ENCODE measurements at places on chromosomes 16 and 17. TPM values are rescaled to one million over a fixed set of nuclear protein-coding genes. Genes with fewer than 3 reads are reported as not detected.

DNA sequence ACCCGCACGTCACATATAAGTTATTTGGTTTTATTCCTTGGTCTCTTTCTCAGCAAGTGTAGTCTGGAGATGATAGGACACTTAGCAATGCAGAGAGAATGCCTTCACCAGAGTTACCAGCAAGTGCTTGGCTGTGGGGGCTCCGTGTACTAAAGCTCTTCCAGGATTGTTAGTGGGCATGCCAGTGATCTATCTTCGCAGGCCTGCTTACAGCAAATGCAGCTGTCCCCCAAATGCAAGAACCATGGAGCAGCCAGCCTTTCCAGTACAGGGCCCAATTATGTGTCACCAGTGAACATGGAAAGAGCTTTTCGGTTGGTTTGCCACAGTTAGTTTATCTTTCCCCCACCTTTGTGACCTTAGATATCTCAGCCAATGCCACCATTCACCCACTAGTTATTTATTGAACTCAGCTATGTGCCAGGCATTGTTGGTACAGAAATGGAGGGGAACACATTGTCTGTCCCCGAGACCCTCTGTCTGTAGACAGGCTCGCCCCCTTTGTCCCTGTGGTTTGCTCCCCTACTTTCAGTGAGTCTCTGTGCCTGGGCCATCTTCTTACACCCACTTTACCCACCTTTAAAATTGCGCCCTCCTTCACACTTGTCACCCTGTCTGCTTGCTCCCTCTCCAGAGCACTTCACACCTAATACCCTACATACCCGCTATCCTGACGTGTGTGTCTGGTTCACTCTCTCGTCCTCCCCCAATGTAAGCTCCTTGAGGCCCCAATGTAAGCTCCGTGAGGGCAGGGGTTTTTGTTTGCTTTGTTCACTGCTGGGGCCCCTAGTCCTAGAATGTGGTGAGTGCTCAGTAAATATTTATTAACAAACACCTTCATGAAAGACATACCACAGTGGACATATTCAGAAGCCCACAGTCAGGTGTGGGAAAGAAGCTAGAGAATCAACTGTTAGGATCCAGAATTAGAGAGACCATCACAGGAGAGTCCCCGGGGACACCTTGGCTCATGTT, 13.3 kb downstream of the USP10 start:
- no peak for DNase-seq

- DNase-seq, result peak; percentile 46
Observed at GRCh38 chr17:43839670-43840108, 6.7 kb upstream of the MPP3 start.

DNA sequence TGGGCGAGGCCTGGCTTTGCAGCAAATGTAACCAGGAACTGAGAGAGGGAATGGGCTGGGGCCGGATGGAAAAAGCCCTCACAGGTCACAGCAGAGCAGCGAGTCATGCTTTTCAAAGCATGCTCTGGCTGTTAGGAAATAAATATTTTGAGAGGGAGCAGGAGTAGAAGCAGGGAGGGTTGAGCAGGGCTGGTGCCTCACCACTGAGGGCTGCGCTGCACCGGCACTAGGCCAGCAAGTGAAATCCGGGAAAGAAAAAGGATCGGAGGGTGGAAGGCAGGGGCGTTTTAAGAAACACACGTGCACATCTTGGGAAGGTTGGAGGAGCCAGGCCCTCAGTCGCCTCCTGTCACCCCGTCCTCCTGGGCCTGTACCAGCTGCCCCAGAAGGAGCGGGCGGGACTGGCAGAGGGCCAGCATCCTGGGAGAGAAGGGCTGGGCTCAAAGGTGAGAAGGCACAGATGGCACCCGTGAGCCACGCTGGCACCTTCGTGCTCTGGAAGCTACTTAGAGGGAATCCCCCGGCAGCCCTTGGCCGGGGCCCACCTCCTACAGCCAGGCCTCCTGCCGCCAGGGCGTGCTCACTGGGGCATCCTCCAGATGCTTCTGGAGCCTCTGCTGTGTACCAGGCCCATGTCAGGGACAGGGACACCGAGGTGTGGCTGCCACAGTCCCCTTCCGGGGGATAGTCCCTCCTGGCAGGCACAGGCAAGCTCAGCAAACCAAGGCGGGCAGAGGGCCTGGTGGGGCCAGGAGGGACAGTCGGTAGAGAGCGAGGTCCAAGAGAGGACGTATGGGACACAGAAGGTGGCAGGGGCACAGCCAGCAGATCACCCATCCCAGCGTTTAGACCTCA, 71.5 kb upstream of the PLCG2 start:
- DNase-seq, result no peak

The SLC52A1 gene
- 0.12 TPM for total RNA-seq

Data from NCI-H460 (cell line).